ENCODE measurements at places on chromosomes 11 and 22. TPM values are rescaled to one million over a fixed set of nuclear protein-coding genes. Genes with fewer than 3 reads are reported as not detected.

GRCh38 chr22:46051646-46052045, 74.7 kb upstream of the WNT7B start:
- no peak for DNase-seq

- DNase-seq = no peak
These were observed 1.9 kb downstream of the SERPING1 start for GRCh38 chr11:57599381-57599780.

DNA sequence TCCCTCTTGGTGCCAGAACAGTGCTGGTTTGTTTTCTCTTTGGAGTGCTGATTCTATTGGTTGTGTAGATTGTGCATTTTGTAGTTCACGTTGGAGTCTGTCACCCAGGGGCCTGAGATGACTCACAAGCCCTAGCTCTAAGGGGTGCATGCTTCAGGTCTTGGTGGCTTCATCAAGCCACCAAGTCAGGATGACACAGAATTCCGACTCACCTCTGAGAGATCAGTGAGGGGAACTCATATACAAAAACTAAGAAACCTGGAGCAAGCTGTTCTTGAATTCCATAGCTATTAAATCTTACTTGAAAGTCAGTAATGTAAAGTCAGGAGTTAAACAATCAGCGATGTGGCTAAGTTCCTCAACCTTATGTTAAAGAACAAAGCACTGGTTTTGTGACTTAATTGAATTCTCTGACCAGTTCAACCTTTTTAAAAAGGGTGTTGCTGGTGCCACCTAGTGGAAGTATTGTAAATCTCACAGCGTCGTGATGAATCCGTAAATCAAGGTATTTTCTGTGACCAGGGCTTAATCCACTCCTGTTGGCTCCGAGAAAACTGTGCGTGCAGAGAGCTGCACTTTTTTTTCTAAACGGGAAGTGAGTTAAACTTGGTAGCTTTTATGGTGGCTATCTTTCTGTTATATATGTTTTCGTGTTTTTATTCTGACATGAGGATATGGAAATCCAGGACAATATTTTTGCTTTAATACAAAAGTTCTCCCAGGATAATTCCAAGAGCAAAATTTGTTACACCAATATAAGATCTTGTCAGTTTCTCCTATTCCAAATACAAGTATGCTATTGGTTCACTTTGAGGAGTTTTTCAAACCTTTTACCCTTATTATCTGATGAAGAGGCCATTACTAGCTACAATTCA, 14.6 kb downstream of the MMP13 start:
- peak; percentile 81 for DNase-seq

- peak; percentile 89 for DNase-seq
These were observed 11.5 kb downstream of the YPEL4 start for GRCh38 chr11:57638005-57638781.

DNA sequence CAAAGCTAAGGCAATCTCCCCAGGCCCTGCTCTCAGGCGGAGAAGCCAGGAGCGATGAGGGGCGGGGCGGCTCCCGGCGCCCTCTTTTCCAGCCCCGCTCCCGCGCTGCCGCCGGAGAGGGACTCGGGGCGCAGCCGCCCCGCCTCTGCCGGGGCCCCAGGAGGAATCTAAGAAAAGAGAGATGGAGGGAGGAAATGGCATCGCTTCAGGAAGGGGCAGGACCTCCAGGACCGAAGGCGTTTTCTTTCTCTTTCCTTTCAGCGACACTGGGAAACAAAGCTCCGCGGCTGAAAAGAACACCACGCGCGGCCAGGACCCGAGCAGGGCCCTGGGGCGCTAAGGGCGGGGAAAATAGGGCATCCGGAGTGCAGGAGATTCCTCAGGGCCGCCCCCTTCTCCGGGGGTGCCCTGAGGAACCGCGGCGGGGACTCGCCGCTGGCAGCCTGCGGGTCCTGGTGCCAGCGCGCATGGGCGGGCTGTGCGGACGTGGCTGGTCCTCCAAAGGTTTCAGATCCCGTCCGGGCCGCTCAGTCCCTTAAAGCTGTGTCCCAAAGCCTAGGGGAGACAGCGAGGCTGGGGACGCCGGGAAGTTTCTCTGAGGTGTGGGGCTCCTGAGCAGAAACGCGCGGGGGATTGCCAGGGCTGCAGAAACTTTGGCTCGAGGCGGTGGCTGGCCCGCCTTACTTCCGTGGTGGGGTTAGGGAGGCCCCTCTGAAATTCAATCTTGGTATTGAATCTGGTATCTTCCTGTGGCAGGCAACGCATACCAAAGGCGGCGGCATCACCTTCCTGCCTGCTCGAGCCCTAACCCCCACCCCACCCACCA, 2.8 kb upstream of the BSX start:
- peak; percentile 53 for DNase-seq

F2 gene
- not detected for total RNA-seq

- no peak for DNase-seq
These were observed 340.0 kb upstream of the MPPED2 start for GRCh38 chr11:30926130-30926529.

ROM1 gene
- total RNA-seq = 8.1 TPM

TP53AIP1 gene
- total RNA-seq = not detected

KREMEN1 gene
- 3.7 TPM for total RNA-seq

DNA sequence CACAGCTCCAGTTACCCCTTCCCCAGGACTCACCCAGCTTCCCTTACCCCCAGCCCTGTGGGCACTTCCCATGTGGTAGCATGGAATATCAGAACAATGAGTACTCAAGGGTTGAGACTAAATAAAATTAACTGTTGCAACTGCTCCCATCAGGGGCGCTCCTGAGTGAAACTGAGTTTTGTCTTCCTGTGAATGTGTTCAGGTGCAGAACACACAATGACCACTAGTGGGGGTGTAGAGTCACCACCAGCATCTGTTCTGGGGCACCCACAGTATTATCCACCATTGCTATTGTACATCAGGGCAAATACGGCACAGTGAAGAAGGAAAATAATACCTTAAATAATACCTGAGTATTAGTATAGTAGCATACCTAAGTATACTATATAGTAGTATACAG, 689.7 kb downstream of the TBC1D22A start:
- DNase-seq = peak; percentile 3

DNA sequence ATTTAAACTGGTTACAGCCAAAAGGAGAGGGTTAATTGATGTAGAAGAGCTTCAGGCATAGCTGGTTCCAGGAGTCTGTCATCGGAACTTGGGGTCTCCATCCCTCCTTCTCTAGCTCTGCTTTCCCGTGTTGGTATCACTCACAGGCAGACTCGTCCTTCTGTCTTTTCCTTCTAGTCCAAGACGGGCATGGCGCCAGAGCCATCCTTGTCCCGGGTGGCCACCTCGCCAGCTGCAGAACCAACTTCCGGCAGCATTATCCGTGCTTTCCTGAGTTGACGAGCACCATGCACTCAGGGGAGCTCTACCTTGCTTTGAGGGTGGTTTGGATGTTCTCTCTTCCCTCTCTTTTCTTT, 14.7 kb downstream of the LINC01488 start:
- no peak for DNase-seq

GRCh38 chr11:8100605-8101004, 19.6 kb downstream of the TUB start:
- no peak for DNase-seq

SPI1 gene
- not detected for total RNA-seq

All from M059J (cell line).